ENCODE measurements at places on chromosomes 5 and 9. TPM values are rescaled to one million over a fixed set of nuclear protein-coding genes. Genes with fewer than 3 reads are reported as not detected.
A peak's percentile ranks its signal among the peaks of the same experiment; 100 is the strongest.

Gene NRG2
- not detected for total RNA-seq

Gene PPP3R2
- total RNA-seq: not detected

Gene SEC16A
- 99.0 TPM for total RNA-seq

Gene CCL21
- not detected for total RNA-seq

Gene GLRA1
- not detected for total RNA-seq

Gene SPATA31D4
- total RNA-seq: not detected

Gene HTR4
- not detected for total RNA-seq

DNA sequence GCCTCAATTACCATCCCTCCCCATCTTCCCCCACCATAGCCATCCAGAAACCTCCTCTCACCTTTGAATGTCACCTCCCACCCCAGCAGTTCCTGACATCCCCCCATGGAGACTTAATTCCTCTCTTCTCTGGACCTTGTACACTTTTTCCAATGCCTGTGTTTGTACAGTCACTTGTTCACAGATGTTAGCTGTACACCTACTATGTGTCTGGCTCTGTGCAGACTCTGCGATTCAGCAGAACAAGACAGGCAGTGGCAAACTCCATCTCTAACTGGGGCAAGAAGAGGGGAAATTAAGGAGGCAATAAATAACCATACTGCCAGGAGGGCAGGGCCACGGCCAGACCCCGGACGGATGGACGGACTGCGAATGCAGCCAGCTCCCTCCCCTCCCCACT is 29.8 kb upstream of the CRB2 start:
- H3K27ac ChIP-seq: no peak overlapping the region
- peaks cover 40% of the 10 kb centered on the region for H3K4me1 ChIP-seq
- no peak for DNase-seq
- no peak overlapping the region for H3K4me3 ChIP-seq
- no peaks in the 10 kb centered on the region for H3K27me3 ChIP-seq

- H3K27ac ChIP-seq: no peak overlapping the region
- H3K4me3 ChIP-seq: no peak overlapping the region
- peaks cover 3% of the 10 kb centered on the region for H3K27me3 ChIP-seq
These were observed 25.1 kb downstream of the CPLX2 start for GRCh38 chr5:175896301-175897040.

DNA sequence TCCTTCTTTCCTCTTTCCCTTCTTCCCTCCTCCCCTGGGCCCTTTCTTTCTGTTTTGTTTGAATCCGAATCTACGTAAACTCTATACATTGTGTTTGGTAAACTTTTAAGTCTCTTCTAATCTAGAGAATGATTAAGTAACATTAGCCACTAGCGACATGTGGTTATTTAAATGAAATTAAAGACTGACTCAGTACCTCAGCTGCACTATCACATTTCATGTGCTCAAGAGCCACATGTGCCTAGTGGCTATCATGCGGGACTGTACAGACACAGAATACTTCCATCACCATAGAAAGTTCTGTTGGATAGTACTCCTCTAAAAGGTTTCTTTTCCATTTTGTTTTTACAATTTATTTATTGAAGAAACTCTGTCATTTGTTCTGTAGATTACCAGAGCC is 29.0 kb downstream of the DCTN4 start:
- DNase-seq: no peak
- H3K27me3 ChIP-seq: no peaks in the 10 kb centered on the region
- H3K27ac ChIP-seq: no peak overlapping the region
- H3K4me3 ChIP-seq: no peak overlapping the region

DNA sequence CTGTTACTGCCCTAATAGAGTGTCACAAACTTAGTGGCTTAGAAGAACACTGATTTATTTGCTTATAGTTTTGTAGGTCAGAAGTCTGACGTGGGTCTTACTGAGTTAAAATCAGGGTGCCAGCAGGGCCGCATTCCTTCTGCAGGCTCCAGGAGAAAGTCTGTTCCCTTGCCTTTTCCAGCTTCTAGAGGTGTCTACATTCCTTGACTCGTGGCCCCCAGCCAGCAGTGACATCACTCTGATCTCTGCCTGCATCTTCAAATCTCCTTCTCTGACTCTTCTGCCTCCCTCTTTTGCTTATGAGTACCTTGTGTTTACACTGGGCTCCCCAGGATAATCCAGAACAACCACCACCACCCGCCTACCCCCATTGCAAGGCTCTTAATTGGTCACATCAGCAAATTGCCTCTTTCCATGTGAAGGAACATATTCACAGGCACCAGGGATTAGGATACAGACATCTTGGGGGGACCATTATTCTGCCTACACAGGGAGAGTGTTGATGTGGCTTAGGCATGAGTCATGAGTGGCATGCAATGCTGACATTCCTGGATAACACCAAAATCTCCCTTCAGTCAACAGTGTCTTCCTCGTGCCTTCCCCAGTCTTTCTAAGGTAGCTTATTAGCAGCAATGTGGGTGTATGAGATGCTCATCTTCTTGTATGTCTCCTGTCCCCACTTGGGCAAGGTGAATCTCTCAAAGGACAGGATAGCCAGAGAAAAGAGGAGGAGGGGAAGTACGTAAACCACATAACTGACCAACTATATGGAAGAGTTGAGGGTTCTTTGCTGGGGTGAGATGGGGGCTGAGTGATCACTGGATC is 24.4 kb downstream of the CYFIP2 start:
- H3K4me3 ChIP-seq: no peak overlapping the region
- peak overlapping the region; percentile 15 for H3K27ac ChIP-seq
- peaks cover 94% of the 10 kb centered on the region for H3K36me3 ChIP-seq
- H3K4me1 ChIP-seq: peaks cover 41% of the 10 kb centered on the region

DNA sequence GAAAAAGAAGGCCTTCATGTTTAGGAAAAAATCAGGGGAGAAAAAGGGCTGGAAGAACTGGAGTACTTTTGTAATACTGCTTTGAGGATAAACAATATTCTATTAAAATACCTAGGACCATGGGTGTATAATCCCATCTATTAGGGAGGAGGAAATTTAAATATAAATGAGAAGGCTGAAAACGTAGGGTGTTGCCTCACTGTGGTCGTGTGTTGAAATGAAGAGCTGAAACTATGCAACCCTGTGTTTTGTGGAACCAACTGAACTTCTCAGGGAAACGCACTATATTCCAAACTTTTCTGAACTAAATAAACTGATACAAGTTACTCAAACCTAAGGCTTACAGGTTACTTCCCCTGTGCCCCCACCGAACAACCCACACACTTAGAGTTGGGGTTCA is 4.5 kb upstream of the CNTLN start:
- peaks cover 8% of the 10 kb centered on the region for H3K4me1 ChIP-seq
- no peak overlapping the region for H3K27ac ChIP-seq
- H3K36me3 ChIP-seq: no peaks in the 10 kb centered on the region
- H3K27me3 ChIP-seq: peaks cover 10% of the 10 kb centered on the region
- DNase-seq: no peak
- H3K4me3 ChIP-seq: no peak overlapping the region

DNA sequence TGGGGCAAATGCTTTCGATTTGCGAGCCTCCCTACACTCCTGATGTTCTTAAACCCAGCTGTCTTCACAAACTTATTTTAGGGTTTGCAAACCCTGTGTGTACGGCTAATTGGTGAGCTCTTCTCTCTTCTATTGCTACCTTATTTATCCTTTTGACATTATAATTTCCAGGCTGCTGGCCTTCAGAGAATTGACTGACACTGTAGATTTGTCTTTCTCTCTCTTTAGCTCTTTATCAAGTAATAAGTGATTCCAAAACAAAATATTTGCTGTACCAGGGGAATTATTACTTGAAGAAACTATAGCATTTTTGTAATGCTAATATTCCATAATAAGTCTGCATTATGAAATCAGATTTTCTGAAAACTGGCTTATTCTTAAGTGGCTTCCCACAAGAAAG is 92.5 kb downstream of the NPR3 start:
- DNase-seq: no peak
- H3K36me3 ChIP-seq: no peaks in the 10 kb centered on the region
- H3K27me3 ChIP-seq: no peaks in the 10 kb centered on the region
- no peak overlapping the region for H3K27ac ChIP-seq
- no peak overlapping the region for H3K4me3 ChIP-seq
- no peaks in the 10 kb centered on the region for H3K4me1 ChIP-seq

GRCh38 chr9:129027685-129028191 is 393 bp downstream of the SH3GLB2 start:
- H3K4me1 ChIP-seq: peaks cover 20% of the 10 kb centered on the region
- H3K4me3 ChIP-seq: peak overlapping the region; percentile 79
- peaks cover 2% of the 10 kb centered on the region for H3K36me3 ChIP-seq

GRCh38 chr9:1804128-1804865 is 210.8 kb upstream of the SMARCA2 start:
- no peak overlapping the region for H3K4me3 ChIP-seq
- no peaks in the 10 kb centered on the region for H3K36me3 ChIP-seq
- H3K27ac ChIP-seq: no peak overlapping the region

- H3K4me3 ChIP-seq: no peak overlapping the region
- peaks cover 3% of the 10 kb centered on the region for H3K4me1 ChIP-seq
- H3K36me3 ChIP-seq: no peaks in the 10 kb centered on the region
- no peaks in the 10 kb centered on the region for H3K27me3 ChIP-seq
- H3K27ac ChIP-seq: no peak overlapping the region
- no peak for DNase-seq
These were observed 353.6 kb downstream of the BNC2 start for GRCh38 chr9:16516891-16517290.

DNA sequence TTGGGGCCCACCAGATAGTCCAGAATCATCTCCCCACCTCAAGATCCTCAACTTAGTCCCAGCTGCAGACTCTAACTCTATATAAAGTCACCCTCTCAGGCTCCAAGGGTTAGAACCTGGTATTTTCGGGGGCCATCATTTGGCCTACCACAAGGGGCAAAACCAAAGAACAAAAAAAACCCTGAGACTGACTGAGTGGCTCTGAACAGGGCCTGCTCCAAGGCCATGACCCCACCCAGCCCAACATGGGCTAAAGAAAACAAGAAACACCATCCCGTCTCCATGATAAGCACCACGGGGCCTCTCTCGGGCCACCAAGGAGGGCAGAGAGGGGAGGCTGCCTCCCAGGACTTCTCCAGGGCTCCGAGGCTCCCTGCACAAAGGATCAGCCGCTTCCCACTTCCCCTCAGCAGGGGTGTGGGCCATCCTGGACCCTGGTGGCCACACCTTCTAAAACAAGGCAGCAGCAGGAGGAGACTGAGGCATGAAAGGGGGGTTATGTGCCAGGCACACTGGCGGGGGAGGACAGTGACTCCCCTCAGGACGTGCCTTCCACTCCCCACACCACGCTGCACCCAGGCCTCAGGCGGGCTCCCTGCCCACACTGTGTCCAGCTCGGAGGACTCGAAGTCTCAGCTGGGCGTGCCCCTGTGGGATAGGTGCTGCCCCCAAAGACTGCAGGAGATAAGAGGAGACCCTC is 51.5 kb downstream of the SEMA4D start:
- no peak overlapping the region for H3K4me3 ChIP-seq
- peaks cover 94% of the 10 kb centered on the region for H3K4me1 ChIP-seq
- peaks cover 69% of the 10 kb centered on the region for H3K36me3 ChIP-seq

DNA sequence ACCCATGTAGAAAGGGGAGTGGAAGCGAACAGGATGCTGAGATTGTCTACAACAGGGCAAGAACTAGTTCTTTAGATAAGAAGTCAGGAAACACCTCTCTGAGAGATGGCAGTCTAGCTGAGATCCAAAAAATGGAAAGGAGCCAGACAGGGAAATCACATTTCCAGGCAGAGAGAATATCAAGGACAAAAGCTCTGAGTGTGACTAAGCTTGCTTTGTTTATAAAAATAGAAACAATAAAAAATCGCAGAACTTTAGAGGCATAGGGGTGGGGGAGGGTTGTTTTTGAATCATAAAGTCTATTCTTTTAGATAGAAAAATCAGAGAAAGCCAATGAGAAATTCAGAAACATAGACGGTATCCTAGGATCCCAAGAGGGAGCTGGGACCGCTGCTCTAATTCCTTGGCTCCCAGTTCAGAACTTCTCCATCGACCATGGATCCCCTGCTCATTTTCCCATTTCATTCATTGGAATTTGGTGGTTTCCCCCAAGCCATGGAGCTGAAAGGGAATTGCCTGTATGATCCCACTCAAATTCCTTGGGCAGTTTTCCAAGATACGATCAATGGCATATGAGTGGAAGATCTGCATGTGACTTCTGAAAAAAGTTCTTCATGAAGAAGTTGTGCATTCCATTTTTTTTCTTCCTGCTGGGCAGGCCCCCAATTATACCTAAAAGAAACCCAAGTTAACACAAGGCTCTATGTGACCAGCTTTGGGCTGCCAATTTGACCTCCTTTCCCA is 182.0 kb downstream of the GRIA1 start:
- no peaks in the 10 kb centered on the region for H3K27me3 ChIP-seq
- H3K4me1 ChIP-seq: no peaks in the 10 kb centered on the region
- no peak overlapping the region for H3K27ac ChIP-seq
- no peak for DNase-seq
- no peak overlapping the region for H3K4me3 ChIP-seq

DNA sequence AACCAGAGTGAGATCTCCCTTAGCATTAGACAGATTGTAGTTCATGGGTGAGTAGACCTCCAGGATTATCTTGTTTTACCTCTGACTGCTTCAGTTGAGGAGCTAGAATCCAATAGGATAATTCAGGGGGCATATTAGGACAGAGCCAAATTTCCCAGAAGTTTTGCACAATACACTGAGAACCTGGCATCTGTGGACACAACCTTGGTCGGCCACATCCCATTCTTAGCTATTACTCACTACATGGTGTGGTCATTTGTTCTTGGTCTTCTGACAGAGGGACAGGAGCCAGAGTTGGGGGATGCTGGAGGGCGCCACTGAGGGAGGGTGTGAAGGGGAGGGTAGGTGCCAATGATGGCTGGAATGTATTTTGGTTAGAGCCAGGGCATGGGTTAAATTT is 66.6 kb downstream of the NPR3 start:
- no peak overlapping the region for H3K4me3 ChIP-seq
- no peaks in the 10 kb centered on the region for H3K27me3 ChIP-seq
- no peaks in the 10 kb centered on the region for H3K4me1 ChIP-seq
- no peak overlapping the region for H3K27ac ChIP-seq
- DNase-seq: no peak
- no peaks in the 10 kb centered on the region for H3K36me3 ChIP-seq

DNA sequence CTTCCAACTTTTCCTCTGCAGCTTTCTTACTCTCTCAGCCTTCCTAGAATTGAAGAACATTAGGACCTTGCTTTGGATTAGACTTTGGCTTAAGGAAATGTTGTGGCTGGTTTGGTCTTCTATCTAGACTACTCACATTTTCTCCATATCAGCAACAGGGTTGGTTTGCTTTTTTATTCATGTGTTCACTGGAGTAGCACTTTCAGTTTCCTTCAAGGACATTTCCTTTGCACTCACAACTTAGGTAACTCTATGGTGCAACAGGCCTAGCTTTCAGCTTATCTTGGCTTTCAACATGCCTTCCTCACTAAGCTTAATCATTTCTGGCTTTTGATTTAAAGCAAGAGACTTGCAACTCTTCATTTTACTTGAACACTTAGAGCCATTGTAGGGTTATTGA is 153.1 kb downstream of the CCDC192 start:
- no peak overlapping the region for H3K27ac ChIP-seq
- no peak overlapping the region for H3K4me3 ChIP-seq
- no peaks in the 10 kb centered on the region for H3K4me1 ChIP-seq
- no peaks in the 10 kb centered on the region for H3K27me3 ChIP-seq
- H3K36me3 ChIP-seq: no peaks in the 10 kb centered on the region

DNA sequence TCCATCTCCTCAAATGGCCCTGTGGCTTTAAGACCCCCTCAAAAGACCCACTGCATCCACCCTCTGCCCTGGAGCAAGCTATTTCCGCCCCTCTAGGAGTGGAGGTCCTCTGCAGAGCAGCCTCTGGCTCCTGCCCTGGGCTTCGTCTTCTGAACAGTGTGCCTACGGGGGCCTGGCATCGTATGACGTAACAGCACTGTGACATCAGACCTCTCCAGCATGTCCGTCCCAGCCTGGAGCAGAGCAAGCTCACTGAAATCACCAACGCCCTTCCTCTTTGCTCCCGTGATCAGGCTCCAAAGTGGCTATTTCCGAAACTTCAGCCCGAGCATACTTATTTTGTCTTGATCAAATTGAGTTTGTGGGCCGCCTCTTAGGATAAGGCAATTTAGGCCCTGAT is 69.1 kb upstream of the PTCH1 start:
- no peaks in the 10 kb centered on the region for H3K4me1 ChIP-seq
- H3K36me3 ChIP-seq: no peaks in the 10 kb centered on the region
- H3K4me3 ChIP-seq: no peak overlapping the region
- H3K27ac ChIP-seq: no peak overlapping the region
